Epithelial cell of umbilical artery (primary cell): ENCODE measurements at places on chromosomes 16 and 17. TPM values are rescaled to one million over a fixed set of nuclear protein-coding genes. Genes with fewer than 3 reads are reported as not detected.

CDH13 gene
- 55.9 and 94.5 TPM in 2 replicates for total RNA-seq

TMC7 gene
- 2.6 and 3.5 TPM in 2 replicates for total RNA-seq

NR1D1 gene
- 0.30 and 0.32 TPM in 2 replicates for total RNA-seq

PLD6 gene
- total RNA-seq: 2.3 and 2.9 TPM in 2 replicates

CISD3 gene
- 4.9 and 5.3 TPM in 2 replicates for total RNA-seq

DOC2B gene
- 0.15 TPM in 1 of 2 replicates, not detected in the other for total RNA-seq

PRSS21 gene
- 1.9 TPM in 1 of 2 replicates, not detected in the other for total RNA-seq

TBX21 gene
- not detected in 2 replicates for total RNA-seq

UMOD gene
- total RNA-seq: not detected in 2 replicates

PRSS27 gene
- total RNA-seq: 0.32 and 0.46 TPM in 2 replicates

TBC1D3E gene
- total RNA-seq: not detected in 2 replicates

KRTAP4-9 gene
- total RNA-seq: not detected in 2 replicates
